Esophagus squamous epithelium (tissue), 5 donors: ENCODE measurements at places on chromosomes 12 and 14.

GRCh38 chr14:77485256-77485655 lies 13.4 kb downstream of the ISM2 start:
- no peak for DNase-seq

- DNase-seq = no peak
Measured at GRCh38 chr14:90722590-90722989, 93.6 kb downstream of the TTC7B start.

DNA sequence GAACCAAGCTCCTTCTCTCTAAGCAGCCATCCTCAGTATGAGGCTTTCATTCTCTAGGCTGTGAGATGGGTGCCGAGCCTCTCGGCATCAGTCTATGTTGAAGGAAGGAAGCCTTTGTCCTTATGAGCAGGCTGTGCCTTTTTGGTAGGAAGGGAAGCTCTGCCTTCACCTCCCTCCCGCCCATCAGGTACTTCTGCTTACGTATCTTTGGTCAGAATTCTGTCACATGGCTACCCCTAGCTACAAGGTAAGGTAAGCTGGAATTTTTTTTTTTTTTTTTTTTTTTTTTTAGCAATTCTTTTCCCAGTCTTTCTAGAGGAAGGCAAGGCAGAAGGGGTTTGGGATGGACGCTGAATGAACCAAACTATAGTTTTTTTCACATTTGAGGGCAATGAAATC lies 16.9 kb downstream of the BATF start:
- no peak for DNase-seq

- no peak for DNase-seq
Measured at GRCh38 chr14:79342942-79343341, 868.4 kb downstream of the DIO2 start.

GRCh38 chr12:95480230-95480629 lies 6.3 kb downstream of the METAP2 start:
- DNase-seq = no peak

DNA sequence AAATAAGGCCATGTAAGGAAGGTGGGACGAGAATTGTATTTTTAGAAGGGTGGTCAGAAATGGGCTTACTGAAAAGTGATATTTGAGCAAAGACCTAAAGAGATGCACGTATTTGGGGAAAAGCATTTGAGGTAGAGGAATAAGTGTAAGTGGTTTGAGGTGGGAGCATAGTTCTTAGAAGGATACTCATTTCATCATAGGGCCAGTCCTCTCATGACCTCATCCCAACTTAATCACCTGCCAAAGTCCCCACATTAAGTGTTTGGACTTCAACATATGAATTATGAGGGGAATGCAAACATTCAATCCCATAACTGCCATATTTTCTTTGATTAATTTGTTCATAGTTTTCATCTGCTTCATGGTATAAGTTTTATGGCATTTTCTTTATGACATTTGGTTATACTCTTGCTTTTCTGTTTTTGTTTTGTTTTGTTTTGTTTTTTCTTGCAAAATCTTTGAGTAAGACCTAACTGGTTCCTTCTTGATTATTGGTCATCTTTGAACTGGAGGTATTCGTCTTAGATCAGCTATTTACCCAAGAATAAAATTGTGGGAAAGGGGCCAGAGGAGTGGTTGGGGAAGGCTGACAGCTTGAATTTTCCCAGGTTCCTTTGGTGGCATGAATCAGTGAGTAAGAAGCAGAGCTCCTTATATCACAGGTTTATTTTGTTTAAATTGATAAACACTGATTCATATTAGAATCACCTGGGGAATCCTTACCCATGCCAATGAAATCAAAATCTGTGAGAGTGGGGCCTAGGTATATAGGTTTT lies 24.2 kb downstream of the GNPNAT1 start:
- DNase-seq = no peak

DNA sequence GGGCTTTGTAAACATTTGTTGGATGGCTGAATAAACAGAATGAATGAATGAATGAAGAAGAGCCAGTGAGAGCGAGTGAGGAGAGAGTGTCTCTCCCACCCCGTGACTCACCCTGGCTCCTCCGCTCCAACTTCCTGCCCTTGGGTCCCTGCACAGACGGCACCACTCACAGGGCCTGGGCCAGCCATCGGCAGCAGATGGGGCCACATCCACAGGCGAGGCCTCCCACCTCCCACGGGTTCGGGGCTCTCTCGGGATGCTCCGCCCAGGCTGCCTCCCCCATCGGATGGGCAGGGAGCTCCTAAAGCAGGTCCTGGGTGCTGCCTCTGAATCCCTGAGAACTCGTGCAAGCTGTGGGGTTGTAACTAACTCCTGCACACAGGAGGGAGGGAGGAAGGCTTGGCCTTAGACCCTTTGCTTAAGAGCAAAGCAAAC lies 41.3 kb downstream of the CCNK start:
- no peak for DNase-seq

DNA sequence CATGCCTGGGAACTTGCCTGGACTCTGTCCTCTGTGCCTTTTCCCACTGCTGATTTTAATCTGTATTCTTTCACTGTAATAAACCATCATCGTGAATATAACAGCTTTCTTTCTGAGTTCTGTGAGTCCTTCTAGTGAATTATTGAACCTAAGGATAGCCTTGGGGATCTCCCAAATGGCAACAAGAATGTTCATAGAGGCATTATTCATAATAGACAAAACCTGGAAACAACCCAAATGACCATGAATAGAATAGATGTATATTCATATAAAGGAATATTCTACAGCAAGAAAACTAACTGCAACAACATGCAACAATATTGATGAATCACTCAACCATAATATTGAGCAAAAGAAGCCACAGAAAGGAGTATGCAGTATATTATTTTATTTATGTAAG lies 44.7 kb upstream of the CEP83 start:
- no peak for DNase-seq

DNA sequence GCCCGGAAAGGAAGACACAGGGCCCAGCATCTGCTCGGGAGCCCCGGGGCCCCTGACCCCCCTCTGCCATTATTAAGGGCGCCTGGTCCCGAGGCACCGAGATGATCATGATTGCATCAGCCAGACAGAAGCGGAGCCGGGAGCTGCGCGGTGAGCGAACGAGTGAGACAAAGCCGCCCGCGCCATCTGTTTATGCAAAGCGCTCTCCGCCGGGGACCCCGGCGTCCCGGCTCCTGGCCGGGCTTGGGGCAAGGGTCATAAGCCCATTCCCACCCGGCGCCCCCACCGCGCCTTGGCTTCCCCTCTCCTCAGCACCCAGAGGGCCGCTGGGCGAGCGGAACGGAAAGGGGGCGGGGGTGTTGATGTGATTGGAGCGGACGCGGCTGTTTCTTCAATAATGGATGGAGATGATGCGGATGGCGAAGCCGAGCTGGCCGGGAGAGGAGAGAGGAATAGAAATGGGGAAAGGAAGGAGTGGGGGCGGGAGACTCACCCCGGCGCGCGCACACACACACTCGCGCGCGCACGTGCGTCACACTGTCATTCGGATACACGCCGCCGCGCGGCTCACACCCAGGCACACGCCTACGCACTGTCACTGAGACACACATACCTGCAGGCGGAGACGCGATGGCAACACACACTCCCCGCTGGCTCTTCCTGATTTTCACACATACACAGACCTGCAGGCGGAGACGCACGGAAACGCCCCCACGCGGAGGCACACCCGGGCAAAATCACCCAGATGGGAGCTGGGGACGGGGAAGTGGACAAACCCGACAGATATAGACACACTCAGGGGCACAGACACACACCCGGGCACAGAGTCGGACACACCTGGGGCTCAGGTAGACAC lies 10.7 kb downstream of the STAC3 start:
- no peak for DNase-seq

DNA sequence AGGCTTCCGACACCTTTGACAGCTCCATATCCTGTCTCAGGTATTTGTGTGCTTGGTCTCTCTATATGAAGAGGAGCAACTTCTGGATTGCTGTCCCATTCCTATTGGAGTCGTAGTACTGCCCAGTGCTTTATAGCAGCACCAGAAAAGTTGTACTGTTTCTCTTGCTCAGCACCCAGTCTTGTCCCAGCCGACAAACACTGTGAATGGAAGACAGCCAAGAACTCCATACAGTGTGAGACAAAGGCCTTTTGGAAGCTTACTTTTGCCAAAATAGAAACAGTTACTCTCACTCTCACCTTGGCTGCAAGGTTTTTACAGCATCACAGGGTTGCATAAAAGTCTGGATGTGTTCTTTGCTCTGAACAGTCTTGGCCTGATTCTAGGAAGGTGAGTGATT lies 105.3 kb downstream of the TGFB3 start:
- DNase-seq = no peak

DNA sequence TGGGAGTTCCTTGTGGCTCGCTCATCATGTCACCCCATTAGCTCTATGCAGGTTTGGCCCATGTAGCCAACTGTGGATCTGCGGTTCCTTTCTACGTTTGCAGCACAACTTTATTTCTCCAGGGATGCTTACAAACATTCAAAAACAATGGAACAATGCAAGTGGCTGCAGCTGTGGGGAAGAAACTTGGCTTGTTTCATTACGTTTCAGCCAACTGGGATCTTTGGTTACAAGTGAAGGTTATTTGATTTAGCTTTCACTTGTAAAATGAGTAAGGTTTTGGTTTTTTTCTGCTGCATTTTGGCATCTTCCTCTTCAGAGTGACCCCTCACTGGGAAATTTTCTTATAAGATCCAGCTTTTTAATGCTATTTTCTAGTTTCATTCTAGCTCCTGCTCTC lies 105.9 kb downstream of the PLXNC1 start:
- DNase-seq = no peak

DNA sequence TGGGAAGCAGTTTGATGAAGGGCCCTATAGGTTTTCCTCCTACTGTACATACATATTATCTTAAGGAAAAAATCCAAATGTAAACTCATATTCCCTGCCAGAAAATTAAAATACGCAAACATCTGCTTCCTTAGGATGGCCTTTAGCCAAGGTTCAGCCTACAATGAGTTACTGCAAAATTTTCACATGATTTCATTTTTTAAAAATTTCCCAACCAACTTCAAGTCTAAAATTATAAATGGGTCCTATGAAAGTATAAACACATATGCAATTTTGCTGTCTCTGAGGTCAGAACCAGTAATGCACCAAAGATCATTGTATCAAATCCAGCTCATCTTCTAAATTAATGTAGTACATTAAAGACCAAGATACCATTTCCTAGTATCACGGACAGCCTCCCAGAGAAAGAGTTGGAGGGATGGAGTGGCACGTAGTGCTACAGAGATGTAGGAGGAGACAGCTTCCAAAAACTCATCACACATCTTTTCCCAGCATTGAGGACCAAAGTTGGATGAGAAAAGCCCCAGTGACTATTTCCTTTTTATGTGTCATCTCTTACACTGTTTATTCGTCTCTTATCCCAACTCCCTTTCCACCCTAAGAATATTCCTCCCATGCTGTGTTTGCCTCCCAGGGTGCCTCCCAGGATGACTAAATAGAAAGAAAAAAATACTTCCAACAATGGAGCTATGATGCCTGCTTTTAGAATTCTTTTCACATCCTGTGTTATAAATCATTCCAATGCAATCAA lies 92.3 kb upstream of the SLCO1C1 start:
- no peak for DNase-seq

DNA sequence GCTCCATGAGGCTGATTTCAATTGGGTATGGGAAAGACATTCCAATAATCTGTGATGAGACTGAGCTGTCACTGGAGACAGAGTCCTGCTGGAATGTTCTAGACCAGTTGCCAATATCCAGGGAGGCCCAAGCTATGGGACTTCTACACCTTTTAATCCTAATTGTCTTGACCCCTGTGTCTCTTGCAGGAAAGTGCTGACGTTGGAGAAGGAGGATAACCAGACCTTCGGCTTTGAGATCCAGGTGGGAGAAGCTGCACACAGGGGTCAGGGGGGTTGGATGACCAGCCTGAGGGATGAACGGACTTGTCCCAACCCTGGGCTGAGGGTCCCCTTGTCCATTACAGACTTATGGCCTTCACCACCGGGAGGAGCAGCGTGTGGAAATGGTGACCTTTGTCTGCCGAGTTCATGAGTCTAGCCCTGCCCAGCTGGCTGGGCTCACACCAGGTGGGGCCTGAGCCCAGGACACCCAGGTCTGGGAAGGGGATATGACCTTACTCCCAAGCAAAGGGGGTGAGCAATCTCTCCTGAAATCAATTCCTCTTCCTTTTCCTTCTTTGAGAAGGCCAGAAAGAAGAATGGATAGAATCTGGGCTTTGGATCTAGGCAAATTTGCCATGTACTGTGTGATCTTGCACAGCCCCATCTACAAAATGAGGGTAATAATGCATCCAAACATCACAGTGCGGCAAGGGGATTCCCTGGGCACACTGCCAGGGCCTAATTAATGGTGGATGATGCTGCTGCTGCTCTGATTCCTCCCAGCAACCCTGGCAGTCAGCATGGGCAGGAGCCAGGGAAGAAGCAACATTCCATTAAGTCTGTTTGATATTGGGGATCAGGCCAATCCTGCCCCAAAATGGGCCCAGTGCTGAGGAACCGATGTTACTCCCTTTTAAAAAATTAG lies 4.2 kb downstream of the TAMALIN start:
- no peak for DNase-seq

DNA sequence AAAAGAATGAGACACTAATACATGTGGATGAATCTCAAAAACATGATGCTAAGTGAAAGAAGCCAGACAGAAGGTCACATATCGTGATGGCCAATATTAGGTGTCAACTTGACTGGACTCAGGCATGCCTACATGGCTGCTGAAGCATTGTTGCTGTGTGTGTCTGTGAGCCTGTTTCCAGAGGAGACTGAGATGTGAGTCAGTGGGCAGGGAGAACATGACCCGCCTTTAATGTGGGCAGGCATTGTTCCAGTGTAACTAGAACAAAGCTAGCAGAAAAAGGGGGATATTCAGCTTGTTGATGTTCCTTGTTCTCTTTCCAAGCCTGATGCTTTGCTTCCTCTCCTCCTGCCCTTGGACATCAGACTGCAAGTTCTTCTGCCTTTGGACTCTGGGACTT lies 47.6 kb downstream of the DCAF5 start:
- DNase-seq = no peak

DNA sequence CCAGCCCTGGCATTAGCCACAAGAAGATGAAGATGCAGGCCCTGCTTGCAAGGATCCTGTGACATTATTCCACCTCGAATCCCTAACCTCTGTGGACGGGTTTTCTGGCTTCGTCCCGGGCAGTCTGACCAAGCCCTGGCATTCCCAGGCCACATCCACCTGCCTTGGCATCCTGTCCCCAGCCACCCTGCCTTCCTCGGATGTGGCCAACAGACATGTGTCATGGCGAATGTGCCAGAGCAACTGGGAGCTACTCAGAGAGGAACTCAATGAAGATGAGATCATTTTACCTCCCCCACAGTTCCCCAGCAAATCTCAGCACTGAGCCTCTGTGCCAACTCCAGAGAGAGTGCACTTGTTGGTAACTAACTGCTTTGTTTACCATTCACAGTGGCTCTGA lies 33.5 kb upstream of the KCNA5 start:
- DNase-seq = no peak

- DNase-seq = no peak
Measured at GRCh38 chr14:72780751-72781150, 113.2 kb downstream of the DPF3 start.

- DNase-seq = no peak
Measured at GRCh38 chr12:53252349-53252916, 15.7 kb upstream of the ESPL1 start.

GRCh38 chr14:66330916-66331315 lies 155.3 kb upstream of the CCDC196 start:
- DNase-seq = no peak

- DNase-seq = no peak
Measured at GRCh38 chr14:63715360-63715759, 12.5 kb downstream of the SGPP1 start.

- DNase-seq = no peak
Measured at GRCh38 chr14:24243336-24243836, 963 bp upstream of the TINF2 start.
